ENCODE measurements at places on chromosomes 2 and 18.

- peak overlapping the region; percentile 78 for H3K4me3 ChIP-seq
- H3K36me3 ChIP-seq: no peaks in the 10 kb centered on the region
- no peak overlapping the region for H3K27ac ChIP-seq
- peaks cover 13% of the 10 kb centered on the region for H3K4me1 ChIP-seq
- DNase-seq: no peak
- H3K27me3 ChIP-seq: peaks cover 77% of the 10 kb centered on the region
These were observed 566 bp downstream of the GATA6 start for GRCh38 chr18:22169889-22170420.

- DNase-seq: no peak
- no peaks in the 10 kb centered on the region for H3K36me3 ChIP-seq
- H3K27me3 ChIP-seq: no peaks in the 10 kb centered on the region
- peaks cover 14% of the 10 kb centered on the region for H3K4me1 ChIP-seq
- no peak overlapping the region for H3K27ac ChIP-seq
These were observed 122.8 kb upstream of the LGALSL start for GRCh38 chr2:64331114-64331645.

- peak; percentile 70 for DNase-seq
- H3K4me3 ChIP-seq: no peak overlapping the region
- H3K36me3 ChIP-seq: no peaks in the 10 kb centered on the region
- H3K27me3 ChIP-seq: peaks cover 61% of the 10 kb centered on the region
These were observed 2.4 kb upstream of the INHBB start for GRCh38 chr2:120343433-120344105.

GRCh38 chr18:48202350-48203260, 206.6 kb downstream of the ZBTB7C start:
- no peaks in the 10 kb centered on the region for H3K4me1 ChIP-seq
- no peaks in the 10 kb centered on the region for H3K36me3 ChIP-seq
- no peak overlapping the region for H3K4me3 ChIP-seq
- no peak for DNase-seq

- no peak within 1 kb of the TSS for H3K27ac ChIP-seq
- no peak for DNase-seq
- H3K4me3 ChIP-seq: no peak within 1 kb of the TSS
- H3K4me1 ChIP-seq: no peaks in the 10 kb centered on the region
- H3K36me3 ChIP-seq: no peaks in the 10 kb centered on the region
- no peaks in the 10 kb centered on the region for H3K27me3 ChIP-seq
These were observed at the start of gene LRRTM4 for GRCh38 chr2:77521931-77522470. Gene LRRTM4, minus strand, starts transcription at chr2:77522376.

- H3K4me1 ChIP-seq: no peaks in the 10 kb centered on the region
- no peak overlapping the region for H3K4me3 ChIP-seq
- H3K27me3 ChIP-seq: no peaks in the 10 kb centered on the region
- no peaks in the 10 kb centered on the region for H3K36me3 ChIP-seq
- DNase-seq: no peak
- no peak overlapping the region for H3K27ac ChIP-seq
These were observed 284.6 kb downstream of the TXNL1 start for GRCh38 chr18:56353663-56354260.

GRCh38 chr2:21356086-21356856, 232.5 kb downstream of the TDRD15 start:
- H3K27ac ChIP-seq: no peak overlapping the region
- no peaks in the 10 kb centered on the region for H3K36me3 ChIP-seq
- DNase-seq: no peak

- H3K4me1 ChIP-seq: peaks cover 62% of the 10 kb centered on the region
- H3K36me3 ChIP-seq: no peaks in the 10 kb centered on the region
- H3K27me3 ChIP-seq: no peaks in the 10 kb centered on the region
- DNase-seq: no peak
These were observed 269.3 kb upstream of the ID2 start for GRCh38 chr2:8412586-8412985.

DNA sequence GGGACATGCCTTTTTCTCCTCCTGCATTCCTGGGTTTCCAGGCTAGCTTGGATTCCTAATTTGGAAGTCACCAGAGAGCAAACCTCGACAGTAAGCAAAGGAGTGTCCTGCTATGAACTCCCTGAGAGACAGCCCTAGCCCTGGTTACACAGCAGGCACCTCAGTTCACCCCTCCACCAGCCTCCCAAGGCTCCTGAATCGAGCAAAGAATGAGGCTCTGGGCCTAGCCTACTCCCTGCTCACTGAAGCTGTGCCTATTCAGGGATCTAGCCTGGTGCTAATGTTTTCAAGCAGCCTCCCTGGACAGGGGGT, 66.7 kb upstream of the RMDN2 start:
- H3K4me1 ChIP-seq: peaks cover 22% of the 10 kb centered on the region
- no peak for DNase-seq
- no peaks in the 10 kb centered on the region for H3K36me3 ChIP-seq
- H3K27ac ChIP-seq: no peak overlapping the region
- no peaks in the 10 kb centered on the region for H3K27me3 ChIP-seq

- no peaks in the 10 kb centered on the region for H3K36me3 ChIP-seq
- peaks cover 47% of the 10 kb centered on the region for H3K4me1 ChIP-seq
- no peaks in the 10 kb centered on the region for H3K27me3 ChIP-seq
- peak overlapping the region; percentile 25 for H3K4me3 ChIP-seq
These were observed 42.2 kb downstream of the BIN1 start for GRCh38 chr2:127064642-127065250.

- H3K4me1 ChIP-seq: no peaks in the 10 kb centered on the region
- H3K36me3 ChIP-seq: no peaks in the 10 kb centered on the region
- DNase-seq: no peak
- no peaks in the 10 kb centered on the region for H3K27me3 ChIP-seq
- no peak overlapping the region for H3K27ac ChIP-seq
These were observed 4.4 kb downstream of the C2orf92 start for GRCh38 chr2:97673915-97674283.

- H3K27ac ChIP-seq: peak overlapping the region; percentile 49
- DNase-seq: peak; percentile 48
These were observed 60.8 kb downstream of the CEP192 start for GRCh38 chr18:13051950-13052349.

- H3K4me3 ChIP-seq: no peak overlapping the region
- H3K27ac ChIP-seq: no peak overlapping the region
- H3K27me3 ChIP-seq: no peaks in the 10 kb centered on the region
- H3K4me1 ChIP-seq: peaks cover 8% of the 10 kb centered on the region
- DNase-seq: no peak
- H3K36me3 ChIP-seq: no peaks in the 10 kb centered on the region
These were observed 4.6 kb downstream of the PIGN start for GRCh38 chr18:62182220-62182619.

- DNase-seq: no peak
- peaks cover 18% of the 10 kb centered on the region for H3K36me3 ChIP-seq
- H3K4me3 ChIP-seq: no peak overlapping the region
- H3K4me1 ChIP-seq: no peaks in the 10 kb centered on the region
These were observed 26.2 kb downstream of the R3HDM1 start for GRCh38 chr2:135557530-135557929.

GRCh38 chr2:125730921-125731320, 925.0 kb upstream of the GYPC start:
- H3K4me3 ChIP-seq: no peak overlapping the region
- H3K36me3 ChIP-seq: no peaks in the 10 kb centered on the region
- H3K27ac ChIP-seq: no peak overlapping the region
- no peaks in the 10 kb centered on the region for H3K27me3 ChIP-seq
- no peaks in the 10 kb centered on the region for H3K4me1 ChIP-seq

DNA sequence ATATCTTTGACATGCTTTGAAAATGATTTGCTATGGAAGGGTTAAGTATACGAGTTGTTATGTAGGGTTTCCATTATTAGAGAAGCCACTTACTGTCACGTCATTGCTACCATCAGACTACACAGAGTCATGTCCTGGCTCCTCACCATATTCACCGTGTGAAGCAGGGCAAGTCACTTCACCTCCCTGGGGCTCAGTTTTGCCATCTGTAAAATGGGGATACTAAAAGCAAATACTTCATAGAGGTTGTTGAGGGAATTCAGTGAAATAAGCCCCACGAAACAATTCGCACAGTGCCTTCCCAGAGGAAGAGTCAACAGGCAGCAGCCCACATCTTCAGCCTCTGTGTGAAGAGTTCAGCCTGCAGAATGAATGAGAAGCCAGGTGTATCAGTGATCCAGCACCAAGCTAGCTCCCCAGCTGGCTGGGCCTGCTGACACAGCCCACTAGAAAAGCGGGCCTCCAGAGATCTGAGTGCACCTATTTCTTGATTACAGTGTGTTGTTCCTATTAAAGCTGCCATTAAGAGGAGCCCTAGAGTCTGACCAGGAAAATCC, 3.4 kb downstream of the DIPK1C start:
- peaks cover 9% of the 10 kb centered on the region for H3K4me1 ChIP-seq
- H3K27ac ChIP-seq: no peak overlapping the region
- H3K27me3 ChIP-seq: peaks cover 51% of the 10 kb centered on the region

GRCh38 chr18:61388010-61388409, 54.8 kb downstream of the CDH20 start:
- no peaks in the 10 kb centered on the region for H3K36me3 ChIP-seq
- no peaks in the 10 kb centered on the region for H3K4me1 ChIP-seq
- no peak for DNase-seq
- H3K4me3 ChIP-seq: no peak overlapping the region

DNA sequence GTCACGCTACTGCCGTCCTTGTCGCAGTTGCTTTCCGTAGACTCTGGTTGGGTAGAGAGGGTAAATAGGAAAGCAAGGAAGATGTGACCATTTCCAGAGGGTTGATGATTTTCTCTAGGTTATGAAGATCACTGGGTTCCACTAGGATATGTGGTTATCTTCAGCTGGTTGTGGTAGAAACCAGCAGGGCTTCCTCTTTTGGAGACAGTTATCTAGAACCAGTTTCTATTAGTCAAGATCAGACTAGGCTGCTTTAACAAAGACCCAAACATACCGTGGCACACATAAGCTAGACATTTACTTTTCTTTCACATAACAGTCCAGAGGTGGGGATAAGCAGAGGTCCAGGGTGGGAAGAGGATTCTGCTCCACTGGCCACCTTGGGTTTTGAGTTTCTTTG, 59.6 kb downstream of the FASTKD2 start:
- H3K36me3 ChIP-seq: no peaks in the 10 kb centered on the region

DNA sequence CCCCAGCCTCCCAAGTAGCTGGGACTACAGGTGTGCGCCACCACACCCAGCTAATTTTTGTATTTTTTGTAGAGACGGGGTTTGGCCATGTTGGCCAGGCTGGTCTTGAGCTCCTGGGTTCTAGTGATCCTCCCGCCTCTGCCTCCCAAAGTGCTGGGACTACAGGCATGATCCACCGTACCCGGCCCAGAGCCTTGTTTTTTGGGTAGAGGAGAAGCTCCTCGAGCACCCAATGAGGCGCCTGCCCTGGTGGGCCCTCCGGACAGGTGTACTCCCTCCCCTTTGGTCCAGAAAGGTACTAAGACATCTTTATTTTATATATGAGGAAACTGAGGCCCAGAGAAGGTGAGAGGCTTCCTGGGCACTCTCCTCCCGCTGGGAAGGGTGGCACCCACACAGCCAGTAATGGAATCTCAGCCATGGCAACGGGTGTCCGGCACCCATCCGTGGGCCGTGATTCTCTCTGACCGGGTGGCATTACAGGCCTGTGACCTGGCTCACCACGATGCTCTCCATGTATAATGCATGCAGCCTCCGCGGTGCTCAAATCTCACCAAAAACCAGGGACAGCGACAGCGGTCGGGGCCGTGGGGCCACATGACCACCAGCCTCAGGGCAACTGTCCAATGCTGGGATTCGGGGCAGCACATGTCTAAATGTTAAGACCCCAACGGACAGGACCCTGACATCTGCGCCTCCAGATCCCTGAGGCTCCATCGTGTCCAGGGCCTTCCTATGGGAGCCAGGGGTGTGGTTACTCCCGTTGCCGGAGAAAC, 16.8 kb upstream of the KLHL30 start:
- no peaks in the 10 kb centered on the region for H3K4me1 ChIP-seq
- DNase-seq: no peak
- no peaks in the 10 kb centered on the region for H3K27me3 ChIP-seq
- no peak overlapping the region for H3K4me3 ChIP-seq
- no peaks in the 10 kb centered on the region for H3K36me3 ChIP-seq

DNA sequence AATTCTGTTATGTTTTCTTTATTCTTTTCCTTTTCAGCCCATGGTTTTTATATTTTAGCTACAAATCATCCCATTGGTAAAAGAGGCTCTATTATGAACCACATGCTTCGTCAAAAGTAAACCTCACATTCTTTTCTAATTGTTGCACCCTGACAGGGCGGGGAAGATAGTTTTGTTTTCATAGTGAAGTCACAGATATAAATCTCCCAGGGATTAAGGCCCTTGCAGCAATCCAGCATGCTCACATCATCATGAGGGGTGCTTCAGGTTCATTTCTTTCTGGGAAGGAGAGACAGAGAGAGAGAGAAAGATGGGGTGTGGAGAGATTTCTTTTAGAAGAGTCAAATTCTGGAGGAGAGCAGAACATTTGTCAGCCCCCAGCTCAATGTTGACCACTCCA, 124.5 kb upstream of the CDC42EP3 start:
- H3K27me3 ChIP-seq: no peaks in the 10 kb centered on the region
- H3K27ac ChIP-seq: no peak overlapping the region
- H3K4me3 ChIP-seq: no peak overlapping the region
- H3K36me3 ChIP-seq: no peaks in the 10 kb centered on the region
- no peak for DNase-seq

- H3K4me3 ChIP-seq: no peak overlapping the region
- H3K4me1 ChIP-seq: no peaks in the 10 kb centered on the region
- no peak for DNase-seq
- no peaks in the 10 kb centered on the region for H3K36me3 ChIP-seq
These were observed 787.7 kb downstream of the CCDC85A start for GRCh38 chr2:56971383-56971974.

GRCh38 chr2:71166812-71167211, 36.4 kb downstream of the MPHOSPH10 start:
- no peak for DNase-seq
- H3K4me1 ChIP-seq: no peaks in the 10 kb centered on the region
- no peak overlapping the region for H3K27ac ChIP-seq
- H3K36me3 ChIP-seq: no peaks in the 10 kb centered on the region

DNA sequence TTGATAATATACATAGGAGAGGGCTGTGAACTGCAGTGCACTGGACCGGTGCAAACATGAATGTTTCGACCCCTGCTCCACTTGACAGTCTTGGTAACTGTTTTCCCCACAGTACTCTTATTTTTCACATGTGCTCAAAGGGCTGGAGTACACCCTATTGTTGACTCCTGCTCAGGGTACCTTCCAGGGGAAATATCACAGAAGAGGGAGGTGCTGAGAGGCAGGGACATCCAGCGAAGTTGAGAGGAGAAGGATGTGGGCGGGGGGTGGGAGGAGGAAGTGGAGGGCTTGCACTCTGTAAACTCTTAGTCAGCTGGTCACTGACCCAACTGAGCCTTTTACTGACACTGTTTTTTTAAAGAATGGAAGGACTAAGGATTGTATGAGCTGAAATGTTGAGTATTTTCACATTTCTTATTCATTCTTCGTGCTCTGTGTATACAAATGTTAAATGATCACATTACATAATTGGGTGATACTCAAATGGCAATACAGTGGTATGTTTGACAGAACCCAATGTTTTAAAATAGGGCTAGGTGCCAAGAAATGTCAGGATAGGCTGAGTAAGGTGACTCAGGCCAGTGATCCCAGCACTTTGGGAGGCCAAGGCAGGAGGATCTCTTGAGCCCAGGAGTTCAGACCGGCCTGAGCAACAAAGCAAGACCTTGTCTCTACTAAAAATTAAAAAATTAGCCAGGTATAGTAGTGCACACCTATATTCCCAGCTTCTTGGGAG, 10.0 kb downstream of the INPP4A start:
- peak overlapping the region; percentile 97 for H3K27ac ChIP-seq
- peaks cover 64% of the 10 kb centered on the region for H3K4me1 ChIP-seq
- H3K36me3 ChIP-seq: peaks cover 18% of the 10 kb centered on the region
- no peak overlapping the region for H3K4me3 ChIP-seq
